ENCODE measurements at places on chromosomes 13 and 19.
A peak's percentile ranks its signal among the peaks of the same experiment; 100 is the strongest.

DNA sequence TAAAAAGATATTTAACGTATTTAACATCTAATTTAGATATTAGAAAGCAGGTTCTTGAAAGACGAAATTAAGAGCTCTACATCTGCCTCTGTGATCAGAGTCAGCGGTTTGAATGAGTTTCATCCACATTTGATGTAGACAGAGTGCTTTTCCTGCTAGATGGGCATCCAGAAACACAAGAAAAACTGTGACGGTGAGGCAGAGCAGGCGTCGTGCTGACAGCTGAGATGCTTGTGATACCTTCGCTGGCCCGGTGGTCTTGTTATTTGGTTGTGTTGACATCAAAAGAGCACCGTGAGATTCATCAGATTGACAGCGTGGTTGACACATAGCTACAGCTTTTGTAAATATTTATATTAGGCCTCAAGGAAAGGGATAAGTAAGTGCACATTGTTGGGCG, 399.1 kb downstream of the GPC5 start:
- DNase-seq = no peak
- no peaks in the 10 kb centered on the region for H3K36me3 ChIP-seq
- no peak overlapping the region for H3K27ac ChIP-seq
- no peaks in the 10 kb centered on the region for H3K27me3 ChIP-seq

DNA sequence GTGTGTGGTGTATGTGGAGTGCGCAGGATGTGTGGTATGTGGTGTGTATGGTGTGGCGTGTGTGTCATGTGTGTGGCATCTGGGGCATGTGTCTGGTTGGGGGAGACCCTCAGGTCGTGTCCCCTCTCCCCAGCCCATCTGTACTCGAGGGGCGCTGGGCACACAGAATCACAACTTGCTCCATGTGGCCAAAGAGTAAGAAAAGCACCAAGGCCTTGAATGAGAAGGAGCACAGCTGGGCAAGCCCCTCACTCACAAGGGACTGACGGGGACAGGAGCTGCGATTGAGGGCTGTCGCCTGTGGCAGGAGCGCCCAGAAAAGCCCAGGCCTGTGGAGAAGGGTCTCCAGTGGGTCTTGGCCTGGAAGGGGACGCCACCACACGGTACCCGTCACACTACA, 62.8 kb downstream of the PEPD start:
- H3K27me3 ChIP-seq = no peaks in the 10 kb centered on the region
- DNase-seq = no peak
- no peaks in the 10 kb centered on the region for H3K36me3 ChIP-seq

GRCh38 chr19:38898788-38899446, 501 bp downstream of the SIRT2 start:
- H3K27ac ChIP-seq = peak overlapping the region; percentile 94
- peaks cover 6% of the 10 kb centered on the region for H3K4me1 ChIP-seq
- peak; percentile 50 for DNase-seq
- peak overlapping the region; percentile 67 for H3K4me3 ChIP-seq
- H3K36me3 ChIP-seq = no peaks in the 10 kb centered on the region

DNA sequence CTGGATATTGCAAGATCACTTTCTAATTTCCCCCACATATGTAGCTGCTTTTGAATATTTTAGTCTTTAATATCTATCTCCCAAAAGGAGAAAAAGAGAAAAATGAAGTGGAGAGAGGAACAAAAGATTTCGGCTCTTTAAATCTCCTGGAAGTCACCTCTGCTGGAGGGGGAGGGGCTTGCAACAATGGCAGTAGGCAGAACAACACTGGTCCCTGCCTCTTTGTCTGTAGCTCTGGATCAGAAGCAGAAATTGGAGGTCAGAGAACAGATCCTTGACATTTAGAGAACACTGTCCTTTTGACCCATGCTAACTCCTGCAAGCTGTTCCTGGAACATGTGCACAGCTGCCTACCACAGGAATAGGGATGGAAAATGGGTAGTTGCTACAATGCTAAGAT, 86.7 kb upstream of the GPR12 start:
- H3K4me3 ChIP-seq = no peak overlapping the region
- no peak for DNase-seq
- no peaks in the 10 kb centered on the region for H3K4me1 ChIP-seq
- no peak overlapping the region for H3K27ac ChIP-seq
- no peaks in the 10 kb centered on the region for H3K36me3 ChIP-seq

- DNase-seq = peak; percentile 83
- no peaks in the 10 kb centered on the region for H3K27me3 ChIP-seq
- peak overlapping the region; percentile 76 for H3K27ac ChIP-seq
- H3K4me3 ChIP-seq = peak overlapping the region; percentile 53
- H3K4me1 ChIP-seq = no peaks in the 10 kb centered on the region
Measured at GRCh38 chr19:38361633-38362075, 12.7 kb upstream of the PSMD8 start.

DNA sequence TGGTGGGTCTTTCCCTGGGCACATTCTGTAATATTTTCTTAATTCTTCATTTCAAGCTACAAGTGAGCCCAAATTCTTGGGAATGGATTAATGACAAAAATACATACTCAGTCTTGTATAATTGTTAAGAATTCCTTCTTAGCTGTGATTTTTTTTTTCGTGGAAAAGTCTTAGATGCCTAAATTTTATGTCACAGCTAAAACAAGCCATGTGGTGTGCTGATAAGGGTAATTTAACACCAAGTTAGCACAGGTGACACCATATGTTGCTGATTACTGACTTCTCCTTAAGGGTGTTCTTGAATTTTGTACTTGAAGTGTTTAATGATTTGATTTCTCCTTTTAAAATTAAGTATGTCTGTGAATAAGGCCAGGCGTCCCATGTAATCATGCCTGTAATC, 29.3 kb downstream of the WDFY2 start:
- H3K27me3 ChIP-seq = no peaks in the 10 kb centered on the region
- DNase-seq = no peak
- no peak overlapping the region for H3K27ac ChIP-seq
- H3K4me1 ChIP-seq = peaks cover 5% of the 10 kb centered on the region
- no peaks in the 10 kb centered on the region for H3K36me3 ChIP-seq

- H3K27ac ChIP-seq = no peak overlapping the region
- no peak overlapping the region for H3K4me3 ChIP-seq
- peaks cover 10% of the 10 kb centered on the region for H3K27me3 ChIP-seq
- H3K4me1 ChIP-seq = no peaks in the 10 kb centered on the region
- DNase-seq = no peak
Measured at GRCh38 chr19:46073268-46073922, 32.6 kb upstream of the IGFL4 start.

GRCh38 chr19:39398297-39398864, 7.2 kb downstream of the MED29 start:
- H3K4me3 ChIP-seq = no peak overlapping the region
- H3K4me1 ChIP-seq = no peaks in the 10 kb centered on the region
- H3K36me3 ChIP-seq = no peaks in the 10 kb centered on the region
- no peak for DNase-seq

DNA sequence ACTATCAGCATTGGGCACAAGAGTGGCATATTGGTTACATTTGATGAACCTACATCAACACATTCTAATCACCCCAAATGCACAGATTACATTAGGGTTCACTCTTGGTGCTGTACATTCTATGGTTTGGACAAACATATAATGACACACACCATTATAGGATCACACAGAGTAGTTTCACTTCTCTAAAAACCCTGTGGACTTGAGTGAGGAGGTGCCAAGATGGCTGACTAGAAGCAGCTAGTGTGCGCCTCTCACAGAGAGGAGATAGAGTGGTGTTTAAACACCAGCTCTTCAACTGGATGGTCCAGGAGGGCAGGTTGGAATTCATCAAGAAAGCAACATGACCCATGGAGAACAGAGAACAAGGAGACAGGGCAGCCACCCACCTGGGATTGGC, 265.6 kb downstream of the TDRD3 start:
- H3K27me3 ChIP-seq = no peaks in the 10 kb centered on the region
- H3K27ac ChIP-seq = no peak overlapping the region
- no peaks in the 10 kb centered on the region for H3K4me1 ChIP-seq
- H3K4me3 ChIP-seq = no peak overlapping the region
- no peak for DNase-seq
- H3K36me3 ChIP-seq = no peaks in the 10 kb centered on the region

GRCh38 chr19:43738780-43739211, 16.0 kb downstream of the SMG9 start:
- no peak overlapping the region for H3K4me3 ChIP-seq
- no peaks in the 10 kb centered on the region for H3K27me3 ChIP-seq
- DNase-seq = no peak

DNA sequence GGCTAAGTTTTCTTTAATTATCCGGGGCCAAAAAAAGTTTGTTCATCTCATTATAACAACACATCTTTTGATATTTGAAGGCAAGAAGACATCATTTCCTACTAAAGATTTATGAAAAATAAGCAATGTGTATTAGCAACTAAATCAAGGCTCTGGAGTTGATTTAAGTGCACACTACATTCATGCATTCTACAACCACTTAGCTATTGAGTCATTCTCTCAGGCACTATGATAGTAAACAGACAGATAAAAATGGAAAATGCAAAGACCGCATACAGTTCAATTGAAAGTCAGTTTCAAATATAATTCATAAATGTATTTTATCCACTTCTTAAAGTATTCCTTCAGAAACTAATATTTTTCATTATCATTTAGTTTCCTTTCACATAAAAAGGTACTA, 1395.2 kb downstream of the PCDH9 start:
- no peaks in the 10 kb centered on the region for H3K27me3 ChIP-seq
- H3K27ac ChIP-seq = no peak overlapping the region
- no peak for DNase-seq
- no peak overlapping the region for H3K4me3 ChIP-seq
- H3K4me1 ChIP-seq = no peaks in the 10 kb centered on the region
- H3K36me3 ChIP-seq = no peaks in the 10 kb centered on the region

DNA sequence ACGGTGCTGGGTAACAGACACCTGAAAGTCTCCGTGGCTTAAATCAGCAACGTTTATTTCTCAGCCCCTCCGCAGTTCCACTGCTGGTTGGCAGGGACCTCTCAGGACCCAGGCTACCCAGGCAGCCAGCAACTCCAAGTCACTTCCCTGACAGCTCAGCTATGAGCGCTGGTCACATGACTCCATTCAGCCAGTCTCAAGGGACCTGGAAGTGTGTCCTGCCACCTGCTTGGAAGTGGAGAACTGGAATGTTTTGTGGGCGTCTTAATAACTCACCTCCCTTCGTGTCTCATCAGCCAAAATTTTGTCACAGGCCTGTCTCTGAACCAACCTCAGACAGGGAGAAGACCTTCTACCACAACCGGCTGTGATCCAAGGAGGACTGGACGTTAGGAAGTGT, 72.8 kb downstream of the DPF1 start:
- DNase-seq = no peak
- no peak overlapping the region for H3K27ac ChIP-seq
- H3K36me3 ChIP-seq = no peaks in the 10 kb centered on the region
- no peak overlapping the region for H3K4me3 ChIP-seq
- no peaks in the 10 kb centered on the region for H3K4me1 ChIP-seq

DNA sequence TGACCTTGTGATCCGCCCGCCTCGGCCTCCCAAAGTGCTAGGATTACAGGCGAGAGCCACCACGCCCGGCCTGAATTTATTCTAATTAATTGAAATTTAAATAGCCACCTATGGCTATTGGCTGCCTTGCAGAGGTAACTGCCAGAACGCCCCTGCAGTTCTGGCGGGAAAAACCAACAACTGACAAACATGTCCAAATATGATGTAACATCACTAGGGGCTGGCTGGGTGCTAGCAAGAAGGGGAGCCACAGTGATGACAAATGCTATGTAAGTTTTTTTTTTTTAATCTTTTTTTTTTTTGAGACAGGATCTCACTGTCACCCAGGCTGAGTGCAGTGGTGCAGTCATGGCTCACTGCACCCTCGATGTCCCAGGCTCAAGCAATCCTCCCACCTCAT, 12.9 kb downstream of the ZSWIM9 start:
- DNase-seq = no peak
- H3K4me3 ChIP-seq = no peak overlapping the region
- H3K27me3 ChIP-seq = no peaks in the 10 kb centered on the region
- no peak overlapping the region for H3K27ac ChIP-seq

- no peak for DNase-seq
- H3K27me3 ChIP-seq = peaks cover 3% of the 10 kb centered on the region
- no peak overlapping the region for H3K4me3 ChIP-seq
- H3K4me1 ChIP-seq = no peaks in the 10 kb centered on the region
- no peak overlapping the region for H3K27ac ChIP-seq
Measured at GRCh38 chr19:525857-526419, 5.6 kb upstream of the CDC34 start.

GRCh38 chr13:77383097-77383496, 56.2 kb upstream of the MYCBP2 start:
- DNase-seq = no peak
- no peaks in the 10 kb centered on the region for H3K36me3 ChIP-seq
- H3K27me3 ChIP-seq = no peaks in the 10 kb centered on the region
- H3K4me3 ChIP-seq = no peak overlapping the region
- no peak overlapping the region for H3K27ac ChIP-seq

DNA sequence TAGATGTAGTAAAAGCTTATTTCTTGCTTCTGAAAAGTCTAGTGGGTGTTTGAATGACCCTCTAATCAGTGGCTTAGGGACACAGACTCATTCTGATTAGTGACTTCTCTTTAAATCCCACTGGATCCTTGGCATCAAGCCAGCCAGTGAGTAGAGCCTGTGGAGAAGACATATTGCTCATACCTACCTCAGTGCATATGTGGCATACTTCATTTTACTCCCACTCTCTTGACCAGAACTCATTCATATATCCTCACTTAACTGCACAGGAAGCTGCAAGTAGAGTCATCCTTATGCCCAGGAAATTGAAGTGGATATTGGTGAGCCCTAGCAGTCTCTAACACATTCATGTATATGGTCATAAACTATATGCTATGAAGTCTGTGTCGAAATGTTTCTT, 148.3 kb downstream of the PDS5B start:
- H3K4me3 ChIP-seq = no peak overlapping the region
- H3K27me3 ChIP-seq = no peaks in the 10 kb centered on the region
- DNase-seq = no peak
- H3K36me3 ChIP-seq = no peaks in the 10 kb centered on the region
- H3K4me1 ChIP-seq = no peaks in the 10 kb centered on the region
- H3K27ac ChIP-seq = no peak overlapping the region

DNA sequence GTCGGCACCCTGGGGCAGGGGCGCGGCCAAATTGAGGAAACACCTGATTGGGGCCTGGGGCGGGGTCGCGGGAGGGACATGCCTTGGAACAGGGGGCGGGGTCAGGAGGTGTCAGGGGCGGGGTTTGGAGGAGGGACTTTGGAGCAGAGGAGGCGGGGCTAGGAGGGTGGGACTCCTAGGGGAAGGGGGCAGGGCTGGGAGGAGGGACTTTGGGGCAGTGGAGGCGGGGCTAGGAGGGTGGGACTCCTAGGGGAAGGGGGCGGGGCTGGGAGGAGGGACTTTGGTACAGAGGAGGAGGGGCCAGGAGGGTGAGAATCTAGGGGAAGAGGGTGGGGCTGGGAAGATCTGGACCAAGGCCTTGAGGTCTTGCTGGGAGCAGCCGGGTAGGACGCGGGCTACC, 21.9 kb downstream of the GRIN2D start:
- no peak for DNase-seq
- H3K4me1 ChIP-seq = no peaks in the 10 kb centered on the region
- H3K4me3 ChIP-seq = peak overlapping the region; percentile 3
- no peaks in the 10 kb centered on the region for H3K27me3 ChIP-seq
- H3K36me3 ChIP-seq = no peaks in the 10 kb centered on the region

DNA sequence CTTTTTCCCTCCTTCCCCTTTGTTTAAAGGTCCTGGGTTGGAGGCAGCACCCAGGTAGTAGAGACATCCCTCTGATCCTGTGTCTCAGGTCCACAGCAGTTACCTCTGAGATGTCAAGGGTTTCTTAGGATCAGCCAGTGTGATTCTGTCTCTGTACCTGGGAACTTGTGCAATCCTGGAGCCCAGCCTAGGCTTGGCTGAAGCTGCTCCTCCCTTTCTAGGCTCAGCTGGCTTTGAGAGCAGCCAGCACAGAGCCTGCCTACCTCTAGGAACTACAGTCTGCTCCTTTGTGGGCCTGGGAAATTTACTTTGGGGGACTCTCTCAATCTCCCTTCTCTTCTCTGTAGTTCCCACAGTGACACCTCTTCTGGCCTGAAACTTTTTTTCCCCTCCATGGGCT, 171.6 kb downstream of the MTUS2 start:
- no peaks in the 10 kb centered on the region for H3K36me3 ChIP-seq
- no peak overlapping the region for H3K27ac ChIP-seq
- H3K4me3 ChIP-seq = no peak overlapping the region
- no peak for DNase-seq
